ENCODE measurements at places on chromosomes 5 and 9.
A peak's percentile ranks its signal among the peaks of the same experiment; 100 is the strongest.

DNA sequence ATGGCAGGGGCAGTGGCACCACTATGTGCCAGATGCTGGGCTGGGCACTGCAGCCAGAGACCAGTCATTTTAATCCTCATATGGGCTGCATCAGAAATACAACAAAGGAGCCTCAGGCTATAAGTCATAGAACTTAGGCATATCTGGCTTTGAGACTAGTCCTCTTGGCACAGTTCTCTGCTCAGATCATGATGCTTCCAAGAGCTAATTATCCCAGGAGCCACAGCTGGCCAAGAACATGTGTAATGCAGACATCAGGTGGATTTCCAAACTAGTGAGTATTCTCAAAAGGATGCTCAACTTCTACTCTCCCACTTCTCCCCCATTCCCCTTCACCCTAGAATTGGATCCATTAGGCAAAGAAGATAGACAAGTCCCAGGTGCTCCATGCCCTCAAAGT is 562.2 kb upstream of the TRPC7 start:
- no peak for DNase-seq

GRCh38 chr5:14801792-14802191 is 69.8 kb downstream of the ANKH start:
- DNase-seq: no peak

DNA sequence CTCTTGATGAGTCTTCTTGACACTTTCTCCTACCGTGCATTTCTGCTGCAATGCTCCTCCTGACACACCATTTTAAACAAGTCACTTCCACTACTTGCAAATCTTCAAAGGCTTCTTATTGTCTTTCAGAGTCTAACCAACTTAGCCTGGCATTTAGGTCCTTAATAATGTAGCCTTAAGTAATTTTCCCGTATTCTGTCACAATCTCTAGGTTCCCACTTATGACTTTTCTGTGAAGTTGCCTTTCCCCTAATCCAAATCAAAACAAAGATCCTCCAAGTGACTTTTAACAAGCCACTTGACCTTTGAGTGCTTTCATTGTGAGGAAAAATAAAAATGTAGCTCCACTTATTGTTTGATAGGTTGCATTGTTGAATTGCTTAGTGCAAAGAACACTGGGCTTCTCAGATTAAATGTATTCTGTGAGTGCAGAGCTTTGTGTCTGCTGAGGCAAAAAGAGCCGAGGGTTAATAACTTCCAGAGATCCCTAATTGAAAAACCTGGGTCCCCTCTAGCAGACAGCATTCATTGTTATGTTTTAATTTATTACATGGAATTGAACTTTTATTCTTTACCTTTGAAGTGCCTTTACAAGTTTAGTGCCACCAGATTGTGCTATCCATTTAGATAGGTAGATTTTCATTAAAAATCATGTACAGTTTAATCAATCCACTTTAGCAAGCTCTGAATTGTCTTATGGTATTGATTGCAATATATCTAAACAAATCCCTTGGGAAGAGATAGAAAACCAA is 341.7 kb upstream of the TYRP1 start:
- DNase-seq: no peak

- DNase-seq: no peak
These were observed 1.3 kb downstream of the ARSB start for GRCh38 chr5:78983601-78984438.

GRCh38 chr9:128885798-128886197 is 3.9 kb downstream of the LRRC8A start:
- DNase-seq: no peak

- no peak for DNase-seq
These were observed 17.7 kb downstream of the PCDHGC5 start for GRCh38 chr5:141506381-141507155.

GRCh38 chr9:99491408-99492158 is 269.5 kb downstream of the SEC61B start:
- DNase-seq: no peak

DNA sequence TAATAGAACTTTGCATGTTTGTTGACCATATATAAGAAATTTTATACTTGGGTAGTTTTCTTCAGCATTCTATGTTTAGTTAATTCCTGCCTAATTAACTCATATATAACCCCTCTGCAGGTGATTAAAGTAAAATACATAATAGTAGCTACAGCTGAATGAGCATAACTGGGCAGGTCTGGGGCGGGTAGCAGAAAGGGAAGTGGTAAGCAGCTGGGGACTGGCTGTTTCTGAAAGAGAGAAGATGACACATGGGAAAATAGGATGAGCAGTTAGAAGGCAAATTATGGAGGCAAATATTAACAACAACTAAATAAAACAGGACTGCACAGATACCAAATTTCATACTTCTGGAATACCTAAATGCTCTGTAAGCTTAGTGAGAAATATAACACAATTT is 128.1 kb downstream of the CPLANE1 start:
- DNase-seq: no peak

DNA sequence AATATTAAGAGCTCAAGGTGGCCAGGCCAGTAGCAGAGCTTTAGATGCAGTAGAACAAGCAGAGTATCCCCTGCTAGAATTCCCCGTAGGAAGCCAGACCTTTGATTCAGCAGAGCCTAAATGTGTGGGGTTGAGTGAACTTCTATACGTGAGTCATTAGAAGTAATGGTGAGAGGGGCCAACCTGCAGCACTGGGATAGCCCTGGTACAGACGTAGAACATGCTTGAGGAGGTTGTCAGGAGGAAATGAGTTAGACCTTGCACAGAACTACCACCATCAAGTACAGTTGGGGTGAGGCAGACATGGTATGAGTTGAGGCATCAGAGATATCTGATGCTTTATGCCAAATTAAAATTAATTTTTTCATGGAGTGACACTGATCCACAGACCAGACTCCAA is 42.0 kb downstream of the PDCD1LG2 start:
- DNase-seq: no peak

GRCh38 chr5:95562282-95562681 is 7.4 kb downstream of the ARSK start:
- no peak for DNase-seq

DNA sequence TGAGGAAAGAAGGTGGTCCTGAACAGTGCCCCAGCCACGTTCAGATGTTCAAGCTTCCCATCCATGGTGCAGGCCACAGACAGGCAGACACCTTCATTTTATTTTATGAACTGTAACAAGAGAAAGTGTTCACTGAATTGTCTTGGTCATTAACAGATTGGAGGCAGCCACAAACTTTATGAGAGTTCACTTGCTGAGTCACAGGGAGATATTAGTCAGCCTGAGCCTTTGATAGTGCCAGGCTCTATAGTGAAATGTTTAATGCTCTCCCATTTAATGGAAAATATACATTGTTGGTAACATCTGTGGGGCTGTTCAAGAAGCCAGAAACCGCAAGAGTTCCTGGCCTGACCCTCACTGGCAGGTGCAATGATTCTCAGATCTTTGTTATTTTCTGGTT is 237.0 kb downstream of the TENT4A start:
- DNase-seq: no peak

DNA sequence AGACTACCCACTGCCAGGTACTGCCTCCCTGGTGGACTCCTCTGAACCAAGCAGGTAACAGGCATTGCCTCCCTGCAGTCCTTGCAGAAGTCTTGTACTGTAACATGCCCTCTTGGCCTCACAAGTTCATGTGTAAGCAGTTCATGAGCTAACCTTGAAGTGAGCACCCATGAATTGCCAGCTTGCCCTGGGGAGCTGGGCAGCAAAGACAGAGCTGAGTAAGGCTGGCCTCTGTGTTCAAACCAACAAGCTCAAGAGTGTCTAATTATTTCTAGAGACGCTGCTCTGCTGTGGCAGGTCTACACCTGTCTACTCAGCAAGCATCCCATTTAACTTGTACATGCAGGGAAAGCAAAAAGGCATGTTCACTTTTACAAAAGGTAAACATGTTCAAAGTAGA is 113.5 kb downstream of the FEM1C start:
- no peak for DNase-seq

- DNase-seq: no peak
These were observed 68.2 kb upstream of the TNFAIP8 start for GRCh38 chr5:119287547-119288111.

DNA sequence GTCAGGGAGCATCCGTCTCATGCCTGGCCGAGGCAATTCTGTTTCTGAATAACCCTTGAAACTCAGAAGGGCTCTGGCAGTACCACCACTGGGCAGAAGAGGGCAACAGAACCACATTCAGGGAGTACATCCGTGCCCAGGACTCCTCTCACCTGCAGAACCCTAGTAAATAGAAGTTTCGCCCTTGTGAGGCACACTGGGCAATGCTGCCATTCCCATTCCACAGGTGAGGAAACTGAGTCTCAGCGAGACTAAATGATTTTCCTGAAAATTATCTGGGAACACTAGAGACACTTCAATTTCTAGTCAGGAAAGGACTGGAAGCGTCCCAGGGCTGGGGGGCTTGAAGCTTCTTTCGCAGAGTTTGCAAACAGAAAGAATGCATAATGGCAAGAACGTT is 74.7 kb downstream of the FGF1 start:
- peak; percentile 53 for DNase-seq

DNA sequence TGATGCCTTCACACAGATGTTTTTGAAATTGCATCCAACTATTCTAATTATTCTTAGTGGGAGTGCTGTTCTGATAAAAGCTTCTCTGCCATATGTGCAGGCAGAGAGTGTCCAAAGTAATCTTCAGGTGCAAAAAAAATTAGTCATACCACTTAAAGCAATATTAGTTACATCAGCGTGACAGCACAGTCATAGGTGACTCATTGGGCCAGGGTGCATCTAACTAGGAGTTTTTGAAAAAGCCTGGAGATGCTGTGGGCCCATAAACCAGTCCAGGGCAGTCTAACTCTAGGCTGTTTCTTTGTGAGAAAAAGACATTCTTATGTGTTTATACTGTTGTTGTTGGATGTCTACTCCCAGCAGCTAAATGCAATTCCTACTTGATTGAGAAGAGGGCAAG is 33.0 kb upstream of the C6 start:
- DNase-seq: peak; percentile 67

DNA sequence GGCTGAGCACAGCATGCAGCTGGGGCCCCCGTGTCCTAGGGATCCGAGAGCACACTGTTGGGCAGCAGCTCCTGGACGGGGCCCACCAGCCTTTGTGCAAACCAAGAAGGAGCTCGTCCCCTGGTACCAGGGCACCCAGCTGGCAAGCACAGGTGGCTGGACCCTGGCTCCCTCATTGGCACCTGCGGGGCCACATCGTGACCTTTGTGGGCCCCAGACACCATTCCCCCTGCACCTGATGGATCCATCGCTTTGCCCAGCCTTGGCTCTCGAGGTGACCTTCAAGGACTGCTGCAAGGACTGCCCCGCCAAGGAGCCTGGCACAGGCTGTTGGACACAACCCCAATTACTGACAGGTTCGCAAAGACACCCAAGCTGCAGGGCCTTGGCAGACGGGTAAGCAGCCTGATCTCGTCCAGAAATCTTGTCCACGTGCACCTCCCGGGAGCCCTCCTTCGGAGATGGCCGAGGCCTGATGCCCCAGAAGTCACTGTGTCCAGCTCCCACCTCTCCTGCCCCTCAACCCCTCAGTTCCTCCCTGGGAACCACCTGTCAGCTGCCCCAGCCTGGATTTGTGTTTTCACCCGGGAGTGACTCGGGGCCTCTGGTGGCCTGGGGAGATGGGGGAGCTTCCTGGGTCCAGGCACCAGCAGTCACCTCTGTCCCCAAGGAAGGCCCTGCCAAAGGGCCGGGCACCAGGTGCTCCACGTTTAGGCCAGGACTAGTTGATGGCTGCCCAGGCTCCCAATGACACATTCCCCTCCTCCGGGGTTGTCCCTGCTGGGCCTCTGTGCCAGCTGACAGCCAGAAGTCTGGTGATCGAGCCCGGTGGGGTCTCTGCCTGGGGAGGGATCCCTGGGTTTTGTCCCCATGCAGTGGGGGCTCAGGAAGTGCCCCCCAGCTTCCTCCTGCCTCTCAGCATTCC is 137.1 kb upstream of the PPP1R26 start:
- no peak for DNase-seq

DNA sequence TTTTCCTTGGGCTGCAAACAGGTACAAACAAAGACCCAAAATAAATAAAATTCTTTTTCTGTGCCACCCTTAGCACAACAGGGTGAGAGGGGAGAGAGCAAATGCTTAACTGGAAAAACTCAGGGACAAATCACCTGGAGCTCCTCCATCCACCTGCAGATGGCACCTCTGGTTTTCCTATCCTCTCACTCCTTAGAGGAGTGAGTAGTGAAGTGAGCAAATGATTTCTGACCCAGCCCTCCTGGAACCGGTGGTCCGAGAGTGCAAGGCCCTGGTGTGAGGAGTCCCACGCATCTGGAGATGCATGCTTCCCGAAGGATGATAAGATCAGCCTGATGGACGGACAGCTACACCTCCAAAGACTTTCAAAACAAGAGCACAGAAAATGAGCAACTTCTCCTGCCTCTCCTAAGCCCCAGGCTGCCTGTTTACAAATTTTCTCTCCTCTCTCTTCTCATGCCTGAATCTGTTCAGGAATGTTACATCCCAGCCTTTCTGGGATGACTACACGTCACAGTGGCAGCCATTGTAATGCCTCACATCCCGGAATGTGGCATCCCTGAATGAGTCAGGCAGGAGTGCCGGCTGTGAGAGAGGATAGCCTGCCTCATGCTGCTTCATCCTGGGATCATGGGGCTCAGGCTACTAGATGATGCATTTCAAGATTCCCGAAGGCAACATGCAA is 86.4 kb downstream of the ADRB2 start:
- peak; percentile 86 for DNase-seq

- no peak for DNase-seq
These were observed 162.8 kb downstream of the GABRG2 start for GRCh38 chr5:162230348-162230747.

GRCh38 chr5:56422076-56422762 is 189.1 kb upstream of the ANKRD55 start:
- no peak for DNase-seq

- DNase-seq: no peak
These were observed 5.8 kb upstream of the LNPEP start for GRCh38 chr5:96930058-96930457.

GRCh38 chr5:79878136-79878679 is 112.9 kb downstream of the MTX3 start:
- DNase-seq: no peak

- no peak for DNase-seq
These were observed 615.2 kb downstream of the PTPRD start for GRCh38 chr9:9997585-9997984.

DNA sequence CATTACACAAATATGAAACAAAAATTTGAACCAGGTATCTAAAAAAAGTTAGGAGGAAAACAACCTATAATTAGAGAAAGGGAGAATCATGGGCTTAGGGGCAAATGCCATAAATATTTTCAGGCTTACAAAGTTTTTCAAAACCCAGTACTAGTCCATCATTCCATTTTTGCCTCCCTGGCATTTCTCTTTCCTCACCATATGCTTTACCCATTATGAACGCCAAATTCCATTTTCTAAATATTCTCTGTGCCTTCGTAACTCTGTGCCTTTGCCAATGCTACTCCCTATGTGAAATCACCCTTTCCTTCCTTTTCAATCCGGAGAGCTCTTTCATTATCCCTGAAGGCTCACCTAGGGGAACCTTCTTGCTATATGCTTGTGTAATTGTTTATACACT is 434.1 kb downstream of the ZSWIM6 start:
- no peak for DNase-seq

GRCh38 chr5:107532169-107532878 is 138.4 kb downstream of the EFNA5 start:
- no peak for DNase-seq

GRCh38 chr5:108375768-108376167 is 6.1 kb downstream of the FBXL17 start:
- no peak for DNase-seq
